ENCODE measurements at places on chromosomes 6 and 20.

DNA sequence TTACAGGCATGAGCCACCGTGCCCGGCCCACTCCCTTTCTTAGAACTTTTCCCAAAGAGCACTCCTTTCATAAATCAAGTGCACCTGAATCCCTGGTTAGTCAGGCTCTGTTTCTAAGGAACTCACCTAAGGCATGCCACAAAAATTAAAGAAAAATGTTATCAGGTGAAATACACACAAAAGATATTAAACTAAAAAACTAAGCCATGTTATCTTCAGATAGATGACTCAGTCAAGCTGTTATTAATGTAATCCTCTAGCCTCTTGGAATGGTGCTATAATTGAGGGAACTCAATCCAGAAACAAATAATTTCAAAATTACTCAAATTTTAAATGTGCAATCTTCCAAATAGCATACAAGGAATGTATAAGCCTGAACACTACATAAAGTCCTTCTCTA lies 83.0 kb downstream of the TENT5A start:
- no peak for DNase-seq

- DNase-seq: no peak
These were observed 235.6 kb downstream of the PLCB1 start for GRCh38 chr20:8367689-8368088.

DNA sequence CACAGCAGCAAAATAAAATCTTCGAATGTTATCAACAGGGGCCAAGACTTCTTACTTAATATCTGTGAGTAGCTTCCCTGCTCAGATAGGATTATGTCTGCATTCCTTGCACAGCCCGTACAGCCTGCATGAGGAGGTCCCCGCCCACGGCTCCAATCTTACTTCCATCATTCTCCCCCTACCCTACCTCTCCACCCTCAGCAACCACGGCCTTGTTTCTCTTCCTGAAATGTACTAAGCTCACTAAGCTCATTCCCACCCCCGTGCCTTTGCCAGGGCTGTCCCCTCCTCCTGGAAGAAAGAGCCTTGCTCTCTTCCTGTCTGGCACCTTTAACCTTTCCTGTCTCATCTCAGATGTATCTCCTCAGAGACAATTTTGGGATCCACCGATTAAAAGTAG lies 120.4 kb downstream of the BCAS1 start:
- no peak for DNase-seq

- no peak for DNase-seq
These were observed 180.8 kb upstream of the PLN start for GRCh38 chr6:118367314-118367713.

- DNase-seq: no peak
These were observed 99.0 kb upstream of the TNFAIP3 start for GRCh38 chr6:137767911-137768690.

GRCh38 chr20:23018941-23019340 lies 16.2 kb upstream of the SSTR4 start:
- no peak for DNase-seq

- no peak for DNase-seq
These were observed 29.1 kb downstream of the BFSP1 start for GRCh38 chr20:17502105-17502504.

DNA sequence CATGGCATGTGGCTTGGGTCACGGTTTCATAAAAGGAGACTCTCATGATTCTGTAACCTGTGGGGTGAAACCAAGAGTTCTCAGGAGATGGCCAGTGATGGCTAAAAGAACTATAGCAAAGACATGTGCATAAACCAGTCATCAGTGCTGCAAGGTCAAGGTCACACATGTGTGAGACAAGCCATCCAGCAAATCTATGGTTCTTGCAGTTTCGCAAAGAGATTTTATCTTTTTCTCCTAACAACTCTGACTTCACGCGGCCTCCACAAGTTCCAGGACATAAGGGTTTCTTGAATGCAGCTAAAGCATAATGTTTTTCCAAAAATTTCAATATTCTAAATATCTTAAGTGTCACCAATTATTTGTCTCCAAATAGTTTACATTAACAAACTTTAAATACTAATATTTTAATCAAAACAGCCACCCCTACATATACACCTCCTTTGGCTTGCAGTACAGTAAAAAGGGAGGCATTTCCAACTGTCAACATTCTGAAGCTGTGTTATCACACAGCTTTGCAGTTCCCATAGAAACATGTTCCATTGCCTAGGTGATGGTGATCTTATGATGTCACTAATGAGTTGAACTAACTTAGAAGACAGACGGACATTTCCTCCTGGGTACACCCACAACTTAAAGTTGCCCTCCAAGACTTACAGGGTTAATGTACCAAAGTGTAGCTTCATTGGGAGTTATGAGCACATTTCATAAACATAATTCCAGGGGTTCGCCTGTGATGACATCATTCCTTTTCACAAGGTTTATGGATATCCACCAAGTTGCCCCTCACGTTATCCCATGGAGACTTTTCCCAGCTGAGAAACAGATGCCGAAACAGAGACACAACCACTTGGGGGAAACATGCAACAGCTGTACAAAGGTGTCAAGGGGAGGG lies 250.9 kb upstream of the PDE10A start:
- no peak for DNase-seq

DNA sequence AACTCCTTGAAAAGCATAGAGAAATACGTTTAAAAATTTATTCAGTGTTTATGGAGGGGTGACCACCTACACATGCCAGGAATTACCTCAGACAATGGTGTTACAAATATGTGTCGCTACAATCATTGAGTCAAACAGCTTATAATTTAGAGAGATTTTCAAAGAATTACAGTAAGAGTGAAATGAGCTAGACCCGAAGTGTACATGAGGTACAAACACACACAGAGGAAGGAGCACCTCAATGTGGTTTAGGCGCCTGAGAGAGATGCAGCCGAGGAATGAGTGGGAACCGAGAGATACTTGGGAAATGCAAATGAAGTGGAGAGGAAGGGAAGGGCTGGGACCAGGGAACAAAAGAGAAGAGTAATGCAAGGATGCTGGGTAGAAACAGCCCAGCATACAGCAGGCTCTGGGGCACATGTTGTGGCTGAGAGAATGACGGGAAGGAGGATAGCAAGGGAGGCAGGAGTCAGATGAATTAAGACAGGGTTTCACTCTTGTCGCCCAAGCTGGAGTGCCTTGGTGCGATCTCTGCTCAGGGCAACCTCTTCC lies 15.5 kb downstream of the EEF1E1 start:
- DNase-seq: no peak

DNA sequence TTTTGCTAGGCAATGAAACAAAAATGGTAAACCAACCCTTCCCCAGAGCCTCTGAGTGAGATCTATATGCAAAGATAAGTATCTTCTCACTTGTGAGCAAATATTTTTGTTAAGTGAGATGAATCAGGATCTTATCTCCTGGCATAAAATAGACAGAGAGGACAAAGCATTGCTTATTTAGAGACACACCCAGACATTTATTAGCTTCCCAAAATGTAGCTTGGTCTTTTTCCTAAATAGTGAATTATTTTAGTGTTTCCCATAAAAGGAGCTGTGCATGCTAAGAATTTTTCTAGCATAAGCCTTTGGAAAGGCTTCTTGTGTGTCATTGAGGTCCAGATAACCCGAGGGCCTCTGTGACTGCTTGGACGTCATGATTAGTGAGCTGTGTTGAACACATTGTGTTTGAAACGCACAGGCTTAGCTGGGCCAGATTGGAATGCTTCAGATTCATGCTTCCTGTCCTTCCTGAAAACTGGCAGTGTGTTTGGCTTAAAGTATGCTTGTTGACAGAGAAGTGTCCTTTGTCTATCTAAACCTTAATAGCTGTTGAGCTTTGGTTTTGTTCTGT lies 16.5 kb downstream of the MTHFD1L start:
- no peak for DNase-seq

- no peak for DNase-seq
These were observed 569.0 kb downstream of the KIF16B start for GRCh38 chr20:16004108-16004854.

DNA sequence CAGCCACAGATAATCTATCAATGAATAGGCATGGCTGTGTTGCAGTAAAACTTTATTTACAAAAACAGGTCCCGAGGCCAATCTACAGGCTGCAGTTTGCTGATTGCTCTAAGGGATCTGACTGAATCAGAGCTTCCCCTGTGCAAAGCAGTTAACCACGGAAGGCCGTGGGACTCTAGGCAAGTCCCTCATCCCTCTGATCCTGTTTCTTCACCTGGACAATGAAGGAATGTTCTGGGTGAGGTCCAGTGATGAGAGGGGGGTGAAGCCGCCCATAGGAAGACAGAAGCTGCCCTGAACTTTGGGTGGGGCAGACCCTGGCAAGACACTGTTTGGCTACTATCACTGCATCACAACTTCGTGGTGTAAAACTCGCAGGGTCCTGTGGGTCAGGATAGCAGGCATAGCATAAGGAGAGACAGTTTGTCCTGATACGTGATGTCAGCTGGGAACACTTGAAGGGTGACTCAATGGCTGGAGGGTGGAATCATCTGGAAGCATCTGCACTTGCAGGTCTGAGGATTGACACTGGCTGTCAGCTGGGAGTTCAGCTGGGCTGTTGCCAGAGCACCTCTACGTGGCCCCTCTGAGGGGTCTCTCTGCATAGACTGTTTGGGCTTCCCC lies 33.3 kb upstream of the TGM2 start:
- no peak for DNase-seq

DNA sequence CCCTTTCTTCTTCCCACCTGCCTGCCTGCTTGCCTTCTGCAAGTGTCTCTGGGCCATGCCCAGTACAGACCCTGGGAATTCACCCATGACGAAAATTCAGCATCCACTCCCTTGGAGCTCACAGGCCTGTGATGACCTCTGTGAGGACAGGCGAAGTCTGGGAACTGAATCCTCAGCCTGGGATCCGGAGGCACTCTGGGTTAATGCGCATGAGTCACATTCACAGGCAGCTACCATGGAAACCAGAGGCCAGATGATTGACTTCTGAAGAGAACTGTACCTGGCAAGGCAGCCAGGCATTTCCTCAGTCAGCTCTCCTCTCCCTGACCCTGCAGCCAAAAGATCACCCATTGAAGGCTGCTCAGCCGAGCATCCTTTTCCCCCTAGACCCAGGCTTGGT lies 41.0 kb downstream of the SLC9A8 start:
- DNase-seq: no peak

DNA sequence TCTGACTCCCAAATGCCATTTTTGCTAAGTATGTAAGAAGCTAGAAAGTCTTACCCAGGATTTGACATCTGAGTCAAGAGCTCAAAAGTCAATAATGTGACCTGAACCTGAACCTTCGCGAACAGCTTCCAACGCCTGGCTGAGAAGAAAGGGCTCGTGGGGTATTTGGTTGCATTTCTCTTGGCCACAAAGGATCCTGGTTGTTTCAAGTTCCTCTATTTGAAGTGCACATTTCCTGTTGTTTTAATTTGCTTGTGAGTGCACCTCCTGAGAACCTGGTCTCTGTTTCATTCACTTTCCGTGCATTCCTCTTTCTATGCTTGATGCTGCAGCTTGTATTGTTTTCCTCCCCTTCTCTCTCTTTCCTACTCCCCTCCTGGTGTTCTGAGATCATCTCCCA lies 212.5 kb downstream of the FOXA2 start:
- DNase-seq: no peak

DNA sequence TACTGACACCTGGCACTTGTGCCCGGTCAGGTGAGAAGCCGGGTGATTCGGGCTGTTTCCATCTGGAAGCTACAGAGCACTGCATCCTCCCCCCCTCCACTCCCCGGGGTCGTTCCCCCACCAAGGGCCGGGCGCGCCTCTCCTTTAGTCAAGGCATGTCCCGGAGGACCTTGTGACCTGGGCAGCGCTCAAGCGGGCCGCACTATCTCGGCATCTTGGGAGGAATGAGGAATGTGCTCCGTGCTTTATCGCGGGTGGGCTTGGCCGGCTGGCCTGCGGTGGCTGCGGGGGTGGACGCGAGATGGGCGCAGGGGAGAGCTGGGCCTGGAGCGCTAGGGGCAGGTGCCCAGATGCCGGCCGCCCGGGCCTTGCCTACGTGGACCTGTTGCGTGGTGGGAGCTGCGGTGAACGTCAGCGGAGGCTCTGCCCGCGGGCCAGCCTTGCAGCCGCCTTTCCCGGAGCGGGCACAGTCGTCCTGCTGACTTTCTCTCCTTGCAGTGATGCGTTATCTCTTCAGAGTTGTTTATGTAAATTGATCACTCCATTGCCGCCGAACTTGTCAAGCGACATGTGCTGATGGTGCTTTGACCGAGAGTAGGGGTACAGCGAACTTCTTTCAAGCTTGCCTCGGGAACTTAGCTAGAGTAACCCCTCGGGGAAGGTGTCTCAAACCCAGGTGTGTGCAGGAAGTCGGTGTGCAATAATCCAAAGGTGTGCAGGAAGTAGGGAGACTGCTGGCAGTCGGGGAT lies 1.1 kb downstream of the LRRC1 start:
- DNase-seq: peak; percentile 48

DNA sequence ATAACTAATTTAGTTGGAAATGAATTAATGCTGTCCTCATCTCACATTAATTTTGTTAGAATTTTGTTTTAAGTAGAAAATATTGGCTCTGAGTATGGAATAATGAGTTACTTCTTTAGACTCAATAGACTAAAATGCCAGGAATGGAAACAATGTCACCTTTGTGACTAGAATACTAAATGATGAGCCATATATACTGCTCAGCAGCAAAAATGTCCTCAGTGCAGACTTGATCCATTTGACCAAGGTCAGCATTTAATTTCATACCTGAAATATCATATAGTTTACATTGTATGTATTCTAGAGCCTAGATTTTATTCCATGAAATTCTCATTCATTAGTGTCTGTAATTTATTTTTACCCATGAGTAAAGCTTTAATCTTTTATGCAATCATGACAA lies 217.7 kb downstream of the ADGRB3 start:
- DNase-seq: no peak

GRCh38 chr6:6998194-6998569 lies 109.6 kb upstream of the RREB1 start:
- no peak for DNase-seq

DNA sequence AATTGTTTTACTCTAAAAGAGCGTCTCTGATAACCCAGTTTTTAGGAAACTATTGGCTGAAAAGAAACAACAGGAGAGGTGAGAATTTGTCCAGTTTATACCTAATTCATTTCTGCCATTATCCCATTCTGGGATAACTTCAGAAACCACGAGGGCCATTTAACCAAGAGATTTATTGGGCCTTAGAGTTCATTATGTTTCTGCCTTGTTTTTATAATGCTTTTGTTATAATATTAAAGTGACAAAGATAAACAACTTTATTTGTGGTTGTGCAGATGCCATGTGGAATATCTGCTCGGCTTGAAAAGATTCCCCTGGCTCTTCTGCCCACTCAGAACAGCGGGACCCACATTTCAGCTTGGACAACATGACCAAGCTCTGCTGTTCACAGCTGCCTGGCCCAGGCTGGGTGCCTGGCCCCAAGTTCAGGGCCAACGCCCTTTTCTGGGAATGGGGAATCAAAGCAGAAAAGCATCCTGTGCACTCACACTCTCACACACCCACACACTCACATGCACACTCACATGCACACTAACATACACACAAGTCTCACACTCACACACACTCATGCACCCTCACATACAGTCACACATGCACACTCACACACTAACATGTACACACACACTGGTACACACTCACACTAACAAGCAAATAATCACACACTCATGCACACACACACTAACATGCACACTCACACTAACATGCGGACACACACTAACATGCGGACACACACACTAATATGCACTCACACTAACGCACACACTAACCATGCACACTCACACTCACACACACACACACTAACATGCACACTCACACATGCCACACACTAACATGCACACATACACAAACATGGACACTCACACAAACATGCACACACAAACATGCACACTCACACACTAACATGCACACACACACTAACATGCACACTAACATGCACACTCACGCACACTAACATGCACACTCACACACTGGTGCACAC lies 86.7 kb upstream of the NEDD9 start:
- no peak for DNase-seq
